HFFc6 (cell line): ENCODE measurements at places on chromosomes 6 and 20. TPM values are rescaled to one million over a fixed set of nuclear protein-coding genes. Genes with fewer than 3 reads are reported as not detected.

The POU5F1 gene
- 0.17 and 0.42 TPM in 2 replicates for total RNA-seq

The TRAPPC3L gene
- 0.24 to 0.44 TPM (median 0.34 TPM) in 3 replicates for total RNA-seq

DNA sequence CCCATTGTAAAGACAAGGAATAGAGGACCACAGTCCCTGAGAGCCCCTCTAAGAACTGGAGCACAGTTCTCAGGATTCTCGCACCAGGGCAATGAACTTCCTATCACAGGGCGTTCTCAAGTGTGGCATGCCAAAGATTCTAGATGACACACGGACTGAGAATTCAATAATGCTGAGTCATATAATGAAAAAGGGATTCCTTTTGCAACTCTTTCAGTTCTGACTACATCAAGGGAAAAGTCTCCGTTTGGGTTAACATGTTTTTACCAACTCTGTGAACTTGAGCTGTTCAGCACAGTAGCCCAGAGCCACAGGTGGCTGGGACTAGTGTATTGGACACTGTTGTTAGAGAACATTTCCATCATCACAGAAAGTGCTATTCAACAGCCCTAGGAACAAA is 3.4 kb downstream of the MED20 start:
- peak overlapping the region; percentile 80 for H3K4me3 ChIP-seq
- H3K4me1 ChIP-seq, result peaks cover 33% of the 10 kb centered on the region
- peak; percentile 93 for DNase-seq

DNA sequence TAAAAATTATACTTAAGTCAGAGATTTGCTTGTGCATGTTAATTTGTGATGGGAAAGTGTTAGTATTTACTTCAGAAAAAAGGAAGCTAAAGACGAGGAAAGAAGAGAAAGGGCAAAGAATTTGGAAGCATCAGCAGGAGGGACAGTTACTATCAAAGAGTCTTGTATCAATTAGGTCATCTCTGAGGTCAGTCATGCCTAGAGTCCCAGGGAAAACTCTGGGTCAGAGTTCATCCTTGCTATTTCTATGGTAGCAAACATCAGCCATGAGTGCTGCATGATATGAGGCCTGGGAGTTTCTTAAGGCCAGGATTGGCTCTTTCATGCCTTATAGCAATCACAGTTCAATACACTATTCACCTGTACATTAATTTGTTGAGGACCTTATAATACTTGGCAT is 292.9 kb downstream of the FARS2 start:
- H3K4me1 ChIP-seq, result peaks cover 8% of the 10 kb centered on the region; the same call in 1 of the 2 replicates
- H3K27me3 ChIP-seq, result no peaks in the 10 kb centered on the region; the same call in 1 of the 2 replicates

The LINC00237 gene
- total RNA-seq, result not detected in 3 replicates

- H3K4me1 ChIP-seq, result peaks cover 21% of the 10 kb centered on the region
- H3K36me3 ChIP-seq, result no peaks in the 10 kb centered on the region; the same call in 1 of the 2 replicates
- no peak overlapping the region for H3K27ac ChIP-seq
- DNase-seq, result no peak
Measured at GRCh38 chr6:14269436-14269835, 151.9 kb downstream of the CD83 start.

The OR2B6 gene
- total RNA-seq, result not detected in 3 replicates

The KIAA0408 gene
- total RNA-seq, result 0.99 to 1.8 TPM (median 1.4 TPM) in 3 replicates

The TOX2 gene
- 42.5 to 60.7 TPM (median 55.1 TPM) in 3 replicates for total RNA-seq

GRCh38 chr6:88586371-88587149 is 376.9 kb downstream of the RNGTT start:
- H3K4me3 ChIP-seq, result no peak overlapping the region
- H3K36me3 ChIP-seq, result no peaks in the 10 kb centered on the region
- no peaks in the 10 kb centered on the region for H3K4me1 ChIP-seq

The FOXS1 gene
- not detected in 3 replicates for total RNA-seq

- H3K4me3 ChIP-seq, result no peak overlapping the region
- no peak overlapping the region for H3K27ac ChIP-seq
- no peaks in the 10 kb centered on the region for H3K36me3 ChIP-seq
- peaks cover 16% of the 10 kb centered on the region for H3K27me3 ChIP-seq
- H3K4me1 ChIP-seq, result peaks cover 30% of the 10 kb centered on the region
Measured at GRCh38 chr6:37549154-37549553, 49.5 kb upstream of the CCDC167 start.

- H3K27ac ChIP-seq, result no peak overlapping the region
- H3K4me3 ChIP-seq, result no peak overlapping the region
- peaks cover 2% of the 10 kb centered on the region; the same call in 1 of the 2 replicates for H3K27me3 ChIP-seq
- H3K4me1 ChIP-seq, result no peaks in the 10 kb centered on the region
- no peak for DNase-seq
Measured at GRCh38 chr20:19047040-19047950, 165.1 kb upstream of the SLC24A3 start.

GRCh38 chr6:144248476-144249301 is 36.4 kb upstream of the UTRN start:
- H3K4me3 ChIP-seq, result peak overlapping the region; percentile 69
- peaks cover 39% of the 10 kb centered on the region for H3K4me1 ChIP-seq
- DNase-seq, result peak; percentile 85

The AKAP12 gene
- 5.1 to 6.9 TPM (median 6.4 TPM) in 3 replicates for total RNA-seq

The MATN4 gene
- not detected in 3 replicates for total RNA-seq

The HFE gene
- total RNA-seq, result 13.6 to 19.1 TPM (median 18.8 TPM) in 3 replicates

DNA sequence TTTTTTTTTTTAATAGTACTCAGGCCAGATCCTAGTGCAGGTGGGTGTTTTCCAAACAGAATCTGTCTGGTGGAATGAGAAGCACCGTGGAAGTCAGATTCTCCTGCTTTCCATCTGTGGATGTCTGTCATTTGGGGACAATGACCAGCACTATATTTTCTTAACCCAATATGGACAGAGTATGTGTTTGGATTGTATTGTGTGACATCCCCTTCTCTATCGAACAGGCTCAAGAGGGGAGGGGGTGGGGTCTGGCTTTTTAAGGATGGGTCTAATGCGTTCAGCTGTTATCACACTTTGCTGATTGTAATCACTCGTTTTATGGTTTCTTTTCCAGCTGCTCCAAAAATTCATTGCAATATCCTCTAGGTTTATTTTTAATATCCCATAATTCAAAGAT is 197.5 kb upstream of the CEP162 start:
- no peak overlapping the region for H3K27ac ChIP-seq
- peaks cover 2% of the 10 kb centered on the region; the same call in 1 of the 2 replicates for H3K27me3 ChIP-seq
- no peaks in the 10 kb centered on the region for H3K4me1 ChIP-seq
- H3K4me3 ChIP-seq, result no peak overlapping the region
- no peak for DNase-seq

The GRM1 gene
- not detected in 3 replicates for total RNA-seq

- peaks cover 13% of the 10 kb centered on the region; the same call in 1 of the 2 replicates for H3K36me3 ChIP-seq
- peaks cover 25% of the 10 kb centered on the region for H3K4me1 ChIP-seq
- peaks cover 22% of the 10 kb centered on the region for H3K27me3 ChIP-seq
- no peak for DNase-seq
- H3K4me3 ChIP-seq, result no peak overlapping the region
- no peak overlapping the region for H3K27ac ChIP-seq
Measured at GRCh38 chr6:16139556-16139955, 10.7 kb downstream of the MYLIP start.

The FAM83C gene
- total RNA-seq, result not detected in 3 replicates

- H3K36me3 ChIP-seq, result peaks cover 10% of the 10 kb centered on the region; the same call in 1 of the 2 replicates
- H3K27me3 ChIP-seq, result peaks cover 2% of the 10 kb centered on the region; the same call in 1 of the 2 replicates
Measured at GRCh38 chr6:47529734-47530133, 52.1 kb downstream of the CD2AP start.

DNA sequence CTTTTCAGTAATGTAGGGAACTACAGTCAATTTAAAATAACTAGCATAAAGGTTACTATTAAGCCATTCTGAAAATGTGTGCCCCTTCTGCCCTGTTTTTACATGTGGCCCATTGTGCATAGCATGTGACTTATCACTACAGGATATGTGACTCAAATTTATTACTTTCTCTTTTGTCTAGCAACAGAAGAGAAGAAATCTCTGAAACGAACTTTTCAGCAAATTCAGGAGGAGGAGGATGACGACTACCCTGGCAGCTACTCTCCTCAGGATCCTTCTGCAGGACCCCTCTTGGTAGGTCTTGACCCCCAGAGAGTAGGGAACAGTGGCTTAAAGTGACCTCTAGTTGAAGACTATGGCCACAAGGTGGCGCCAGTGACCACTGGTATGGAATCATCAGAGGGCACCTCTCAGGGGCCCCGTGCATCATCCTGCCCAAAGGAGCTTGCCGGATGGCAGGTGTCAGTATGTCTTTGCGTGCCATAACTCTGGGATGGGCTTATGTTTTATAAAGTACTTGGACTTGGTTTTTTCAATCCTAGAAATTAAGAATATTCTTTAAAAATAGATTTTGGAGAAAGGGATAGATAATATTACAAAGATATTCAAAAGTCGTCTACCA is 23.9 kb downstream of the RPRD1B start:
- H3K4me3 ChIP-seq, result no peak overlapping the region
- peaks cover 34% of the 10 kb centered on the region for H3K4me1 ChIP-seq
- H3K27ac ChIP-seq, result peak overlapping the region; percentile 62
- DNase-seq, result peak; percentile 50

DNA sequence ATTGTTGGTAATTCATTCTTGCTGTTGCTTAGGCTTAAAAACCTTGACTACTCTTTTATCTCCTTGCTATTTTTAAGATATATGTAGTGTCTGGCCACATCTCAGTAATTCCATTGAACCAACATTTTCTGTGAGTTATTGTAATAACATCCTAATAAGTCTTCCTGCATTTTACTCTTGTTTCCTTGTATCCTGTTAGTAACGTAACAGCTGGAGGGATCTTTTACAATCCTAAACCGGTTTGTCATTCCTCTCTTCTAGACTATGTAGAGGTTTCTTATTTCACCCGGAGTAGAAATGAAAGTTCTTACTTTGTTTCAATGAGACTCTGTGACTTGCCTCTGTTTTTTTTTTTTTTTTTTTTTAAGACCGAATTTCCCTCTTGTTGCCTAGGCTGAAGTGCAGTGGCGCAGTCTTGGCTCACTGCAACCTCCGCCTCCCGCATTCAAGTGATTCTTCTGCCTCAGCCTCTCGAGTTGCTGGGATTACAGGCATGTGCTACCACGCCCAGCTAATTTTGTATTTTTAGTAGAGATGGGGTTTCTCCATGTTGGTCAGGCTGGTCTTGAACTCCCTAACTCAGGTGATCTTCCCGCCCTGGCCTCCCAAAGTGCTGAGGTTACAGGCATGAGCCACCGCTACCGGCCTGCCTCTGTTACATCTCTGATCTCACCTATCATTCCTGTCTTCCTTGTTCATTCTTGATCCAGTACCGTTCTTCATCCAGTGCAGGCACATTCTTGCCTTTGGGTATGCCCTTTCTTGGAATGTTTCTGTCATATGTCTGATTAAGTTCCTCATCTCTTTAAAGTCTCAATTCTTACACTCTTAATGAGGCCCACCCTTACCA is 44.7 kb downstream of the NCOA3 start:
- peak overlapping the region; percentile 86 for H3K27ac ChIP-seq
- peak; percentile 91 for DNase-seq
- peaks cover 64% of the 10 kb centered on the region for H3K4me1 ChIP-seq
- H3K27me3 ChIP-seq, result peaks cover 6% of the 10 kb centered on the region
- H3K4me3 ChIP-seq, result peak overlapping the region; percentile 76
- no peaks in the 10 kb centered on the region for H3K36me3 ChIP-seq

The FRK gene
- 0.02 to 0.03 TPM (median 0.02 TPM) in 3 replicates for total RNA-seq

DNA sequence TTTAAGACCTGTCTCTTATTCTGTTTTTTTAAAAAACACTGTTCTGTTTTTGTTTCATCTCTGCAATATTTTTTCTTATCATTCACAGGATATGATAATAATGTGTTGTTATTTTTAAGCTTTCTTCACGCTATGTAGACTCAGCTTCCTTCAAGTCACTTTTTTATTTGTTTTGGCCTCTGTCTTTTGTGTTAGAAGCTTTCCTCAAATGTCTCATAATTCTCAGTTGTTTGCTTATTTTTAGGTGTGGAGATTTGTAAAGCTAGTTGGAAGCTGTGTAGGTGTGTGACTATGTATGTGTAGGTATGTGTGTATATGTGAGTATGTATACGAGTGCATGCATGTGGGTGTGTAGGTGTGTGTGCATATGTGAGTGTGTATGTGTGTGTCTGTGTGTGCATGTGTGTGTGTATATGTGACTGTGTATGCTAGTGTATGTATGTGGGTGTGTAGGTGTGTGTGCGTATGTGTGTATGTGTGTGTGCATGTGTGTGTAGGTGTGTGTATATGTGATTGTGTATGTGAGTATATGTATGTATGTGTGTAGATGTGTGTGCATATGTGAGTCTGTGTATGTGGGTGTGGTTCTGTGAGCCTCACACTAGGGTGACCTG is 16.3 kb upstream of the VEGFA start:
- H3K4me1 ChIP-seq, result no peaks in the 10 kb centered on the region
- H3K36me3 ChIP-seq, result no peaks in the 10 kb centered on the region
- H3K27ac ChIP-seq, result no peak overlapping the region
- DNase-seq, result no peak

DNA sequence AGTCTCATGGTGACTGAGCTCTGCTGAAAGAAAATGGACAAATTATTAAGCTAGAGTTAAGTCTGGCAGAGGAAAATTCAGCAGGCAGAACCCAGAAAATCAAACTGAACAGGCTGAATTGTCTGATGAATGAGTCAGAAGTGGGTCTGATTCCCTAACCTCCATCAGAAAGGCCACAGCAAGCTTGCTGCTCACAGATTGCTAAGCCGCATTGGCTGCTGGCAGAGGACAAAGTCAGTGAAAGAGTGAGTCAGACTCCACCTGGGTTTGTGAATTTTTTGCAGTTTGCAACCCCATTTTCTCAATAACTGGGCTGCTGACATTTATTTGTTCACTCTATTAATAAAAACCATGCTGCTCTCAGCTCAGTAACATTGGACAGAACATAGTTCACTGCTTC is 191.3 kb downstream of the EPM2A start:
- no peaks in the 10 kb centered on the region for H3K36me3 ChIP-seq
- peak; percentile 56 for DNase-seq
- H3K27me3 ChIP-seq, result no peaks in the 10 kb centered on the region; the same call in none of the 2 replicates
- H3K27ac ChIP-seq, result no peak overlapping the region
- no peak overlapping the region for H3K4me3 ChIP-seq
- peaks cover 23% of the 10 kb centered on the region; the same call in 1 of the 2 replicates for H3K4me1 ChIP-seq

DNA sequence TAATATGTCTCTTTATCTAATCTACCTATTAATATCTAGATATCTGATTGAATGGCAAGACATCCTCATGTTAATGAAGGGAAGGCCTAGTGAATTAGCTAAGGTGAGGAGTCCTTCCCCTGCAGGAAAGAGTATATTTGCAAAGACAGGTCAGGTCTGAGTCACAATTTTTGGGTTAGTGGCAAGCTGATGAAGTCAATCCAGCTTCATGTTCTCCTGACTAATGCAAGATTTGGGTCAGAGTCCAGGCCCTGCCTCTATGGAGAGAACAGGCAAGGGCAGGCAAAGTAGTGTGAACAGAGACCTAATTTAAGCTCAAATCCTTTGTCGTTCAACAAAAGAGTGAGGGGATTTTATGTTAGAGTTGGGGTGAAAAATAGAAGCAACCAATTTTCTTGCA is 496.7 kb downstream of the BMP2 start:
- no peaks in the 10 kb centered on the region; the same call in 1 of the 2 replicates for H3K27me3 ChIP-seq
- no peaks in the 10 kb centered on the region for H3K36me3 ChIP-seq
- H3K4me1 ChIP-seq, result no peaks in the 10 kb centered on the region
- H3K27ac ChIP-seq, result no peak overlapping the region
- no peak overlapping the region for H3K4me3 ChIP-seq
